Activated T-helper 1 cell treated with anti-CD3 and anti-CD28 coated beads, Interleukin-12 subunit alpha, Interleukin-12 subunit beta, Interleukin-2, Interleukin-4 antibody, amounts not matched to agents 30 ng/mL and 10 ng/mL and 1 ng/mL, durations not matched to agents 14 hours and 24 hours and 36 hours (primary cell): ENCODE measurements at places on chromosomes 5 and 9.

DNA sequence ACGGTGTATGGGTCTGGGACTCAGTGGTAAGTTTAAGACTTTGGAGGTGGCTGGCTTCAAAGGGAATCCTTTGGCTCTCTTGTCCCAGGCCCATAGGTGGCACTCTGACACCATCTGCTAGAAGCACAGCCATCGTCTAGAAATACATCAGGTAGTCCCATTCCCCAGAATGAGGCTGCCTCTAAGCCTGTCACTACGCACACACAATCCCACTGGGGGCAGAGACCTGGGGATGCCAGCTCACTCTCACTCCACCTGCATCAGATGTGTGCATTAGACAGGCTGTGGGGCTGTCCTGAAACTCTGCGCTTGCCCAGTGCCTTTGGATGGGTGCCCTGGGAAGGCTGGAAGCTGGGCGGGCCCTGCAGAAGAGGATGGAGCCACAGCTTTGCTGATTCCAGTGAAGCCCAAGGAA, 127.5 kb upstream of the PANK3 start:
- DNase-seq: no peak

DNA sequence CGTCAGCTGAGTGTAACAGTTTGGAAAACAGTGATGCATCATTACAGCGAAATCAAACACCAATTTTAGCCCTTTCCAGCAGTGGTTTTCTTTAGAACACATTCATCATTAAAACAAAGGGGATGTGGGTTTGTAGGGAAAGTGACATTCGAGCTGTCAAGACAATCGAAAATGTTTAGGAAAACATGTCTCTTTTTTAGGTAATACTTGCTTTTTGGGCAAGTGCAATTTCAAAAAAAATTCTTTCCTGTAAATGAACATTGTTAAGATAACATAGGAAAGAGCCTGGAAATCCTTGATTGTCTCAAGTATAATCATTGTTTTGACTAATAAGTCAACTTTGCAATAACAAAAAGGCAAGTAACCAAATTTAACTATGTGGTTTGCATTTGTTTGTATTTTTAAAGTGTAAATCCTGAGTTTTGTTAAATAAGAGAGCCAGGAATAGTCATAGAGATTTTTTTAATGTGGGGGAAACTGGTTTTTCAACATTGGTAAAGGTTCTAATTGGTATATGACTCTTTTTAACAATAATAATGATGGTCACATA, 182.5 kb downstream of the TTLL11 start:
- DNase-seq: no peak

- DNase-seq: no peak
These were observed 634.4 kb upstream of the WWC1 start for GRCh38 chr5:167657016-167657415.

DNA sequence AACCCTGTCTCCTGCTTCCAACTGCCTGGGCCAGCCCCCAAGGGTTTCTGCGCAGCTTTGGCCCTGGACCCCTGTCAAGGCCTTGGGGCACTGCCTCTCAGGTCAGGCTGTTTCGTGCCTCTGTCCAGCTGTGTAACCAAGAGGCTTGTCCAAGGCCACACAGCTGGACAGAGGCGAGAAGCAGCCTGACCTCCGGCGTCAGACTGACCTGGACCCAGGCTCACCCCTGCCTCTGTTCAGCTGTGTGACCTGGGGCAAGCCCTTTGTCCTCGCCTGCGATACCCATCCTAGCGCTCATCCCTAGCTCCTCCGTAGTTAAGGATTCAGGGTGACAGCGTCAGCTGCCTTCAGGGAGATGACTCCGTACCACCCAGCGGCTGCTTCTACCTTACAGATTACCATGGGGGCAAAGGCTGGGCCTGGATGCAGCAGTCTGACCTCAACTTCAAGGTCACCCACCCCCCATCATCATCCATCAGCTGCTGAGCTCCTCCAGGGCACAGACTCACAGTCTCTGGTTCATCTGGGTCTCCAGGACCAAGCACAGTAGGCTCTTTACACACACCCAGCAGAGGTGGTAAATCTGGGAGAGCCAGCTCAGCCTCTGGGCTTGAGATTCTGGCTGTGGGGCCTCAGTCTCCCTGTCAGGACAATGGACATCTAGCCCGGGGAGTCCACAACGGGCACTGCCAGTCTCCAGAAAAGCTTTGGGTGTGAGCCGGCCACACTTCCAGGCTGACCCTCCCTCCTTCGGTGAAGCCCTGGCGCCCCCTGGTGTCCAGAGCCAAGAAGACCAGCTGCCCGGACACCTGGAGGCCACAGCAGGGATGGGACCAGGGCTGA, 7.9 kb downstream of the AK1 start:
- peak; percentile 69 for DNase-seq

- no peak for DNase-seq
These were observed 27.2 kb downstream of the CCDC69 start for GRCh38 chr5:151196556-151197290.

- no peak for DNase-seq
These were observed 1148.4 kb downstream of the EFNA5 start for GRCh38 chr5:106522296-106522695.

GRCh38 chr5:171714261-171714660, 71.4 kb upstream of the SMIM23 start:
- DNase-seq: no peak

- no peak for DNase-seq
These were observed 616 bp downstream of the ABL1 start for GRCh38 chr9:130835441-130836298.
